AG10803 (cell line): ENCODE measurements at places on chromosomes 2 and 18.

- no peak for DNase-seq
Measured at GRCh38 chr2:43020990-43021669, 205.3 kb downstream of the ZFP36L2 start.

DNA sequence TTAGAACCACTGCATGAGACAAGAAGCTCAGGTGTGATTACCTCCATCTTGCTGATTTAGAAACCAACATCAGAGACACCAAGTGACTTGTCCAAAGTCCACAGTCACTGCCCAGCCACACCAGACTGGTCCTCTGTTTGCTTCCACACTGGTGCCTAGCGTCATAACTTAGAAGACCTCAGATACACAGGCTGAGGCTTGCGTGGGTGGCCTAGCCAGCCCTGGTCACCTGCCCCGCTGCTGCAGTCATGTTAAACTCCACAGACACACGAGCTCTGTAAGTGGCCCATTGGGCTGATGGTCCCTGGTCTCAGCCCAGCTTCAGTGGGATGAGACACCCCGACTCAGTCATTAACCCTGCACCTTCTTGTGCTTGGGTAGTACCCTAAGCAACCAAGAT, 47.1 kb downstream of the CNGA3 start:
- no peak for DNase-seq

GRCh38 chr2:20634507-20635112, 16.3 kb downstream of the HS1BP3 start:
- peak; percentile 59 for DNase-seq

DNA sequence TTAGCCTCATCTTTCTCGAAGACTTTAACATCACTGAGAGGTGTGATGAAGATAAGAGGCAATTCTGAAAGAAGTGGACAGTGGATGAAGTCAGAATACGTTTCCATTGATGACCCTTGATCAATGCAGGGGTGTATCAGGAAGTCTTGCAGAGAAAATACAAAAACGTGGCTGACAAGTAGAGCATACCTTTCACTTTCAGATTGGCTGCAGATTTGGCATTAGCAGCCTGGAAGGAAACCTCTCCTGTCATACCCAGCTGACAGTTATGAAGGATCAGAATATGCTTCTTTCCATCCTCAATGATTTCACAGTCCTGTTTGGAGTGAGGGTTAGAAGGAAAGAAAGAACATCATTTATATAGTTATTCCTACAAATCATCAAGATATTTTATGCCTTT, 152.5 kb downstream of the PLEKHA3 start:
- no peak for DNase-seq

DNA sequence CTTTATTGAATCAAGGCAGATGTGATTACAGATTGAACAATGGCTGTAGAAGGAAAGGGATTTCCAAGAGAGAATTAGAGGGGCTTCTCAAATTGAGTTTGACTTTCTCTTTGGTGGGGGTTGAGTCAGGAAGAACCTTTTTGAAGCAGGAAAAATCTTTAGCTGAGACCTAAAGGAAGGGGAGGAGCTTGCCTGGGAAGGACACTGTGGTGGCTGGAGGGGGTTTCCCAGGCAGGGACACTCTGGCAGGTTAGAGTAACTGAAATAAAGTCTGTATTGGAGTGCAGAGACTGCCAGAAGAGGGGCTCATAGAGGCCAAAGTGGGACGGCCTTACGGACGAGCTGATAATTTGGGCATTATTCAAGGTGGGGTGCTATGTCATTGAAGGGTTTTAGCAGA, 69.3 kb downstream of the NEDD4L start:
- DNase-seq, result no peak

DNA sequence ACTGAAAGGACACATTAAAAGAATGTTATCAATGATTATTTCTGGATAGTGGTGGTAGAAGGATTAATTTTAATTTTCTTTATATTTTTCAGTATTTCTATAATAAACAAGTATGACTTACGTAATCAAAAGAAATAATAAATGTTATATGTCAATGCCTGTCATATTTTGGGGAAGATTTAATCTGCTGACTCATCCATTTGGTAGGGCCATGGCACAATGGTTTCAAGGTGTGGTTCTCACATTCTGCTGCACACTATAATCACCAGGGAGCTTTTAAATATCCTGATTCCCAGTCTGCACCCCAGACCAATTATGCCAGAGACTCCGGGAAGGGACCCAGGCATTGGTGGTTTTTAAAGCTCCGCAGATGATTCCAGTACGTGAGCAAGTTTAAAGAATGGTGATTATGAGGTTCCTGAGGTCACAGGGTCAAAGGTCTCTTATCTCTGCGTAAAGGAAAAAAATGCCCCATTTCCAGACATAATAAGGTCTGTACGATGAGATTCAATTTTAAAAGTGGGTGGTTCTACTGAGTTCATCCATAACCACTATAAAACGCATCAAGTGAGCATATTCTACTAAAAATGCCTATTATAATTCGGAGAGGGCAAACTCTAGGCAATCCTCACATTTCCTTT, 27.2 kb downstream of the WIPF1 start:
- no peak for DNase-seq

DNA sequence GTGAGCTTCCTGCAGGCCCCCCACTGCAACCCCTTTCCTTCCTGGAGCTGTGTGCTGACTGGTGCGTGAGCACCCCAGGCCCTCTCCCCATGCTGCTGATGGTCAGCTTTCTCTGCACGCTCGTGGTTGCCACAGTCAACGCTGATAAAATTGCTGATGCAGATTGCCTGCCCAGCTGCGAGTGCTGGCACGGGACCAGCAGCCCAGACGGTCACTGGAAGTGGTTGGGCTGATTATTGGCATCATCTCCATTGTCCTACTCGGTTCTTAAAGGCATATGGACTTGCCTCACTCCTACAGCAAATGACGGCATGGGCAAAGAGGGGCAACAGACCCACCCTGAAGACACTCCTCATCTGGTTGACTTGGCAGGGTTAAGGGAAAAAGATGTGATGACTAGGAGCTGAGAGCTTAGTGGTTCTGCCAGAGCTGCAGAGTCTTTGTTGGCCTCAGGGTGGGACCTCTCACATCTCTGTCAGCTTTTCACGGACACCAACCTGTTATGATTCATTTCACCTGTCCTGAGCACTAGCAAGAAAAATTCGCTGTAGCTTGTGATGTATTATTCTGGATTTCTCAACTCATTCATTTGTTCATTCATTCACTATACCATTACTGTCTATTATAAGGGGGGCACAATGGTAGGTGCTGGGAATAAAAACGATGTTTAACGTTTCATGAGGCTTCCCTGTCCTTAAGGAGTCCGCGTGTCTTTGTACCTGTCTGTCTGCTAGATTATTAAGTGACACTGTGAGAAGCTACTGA, 38.4 kb downstream of the PAX8 start:
- peak; percentile 93 for DNase-seq

DNA sequence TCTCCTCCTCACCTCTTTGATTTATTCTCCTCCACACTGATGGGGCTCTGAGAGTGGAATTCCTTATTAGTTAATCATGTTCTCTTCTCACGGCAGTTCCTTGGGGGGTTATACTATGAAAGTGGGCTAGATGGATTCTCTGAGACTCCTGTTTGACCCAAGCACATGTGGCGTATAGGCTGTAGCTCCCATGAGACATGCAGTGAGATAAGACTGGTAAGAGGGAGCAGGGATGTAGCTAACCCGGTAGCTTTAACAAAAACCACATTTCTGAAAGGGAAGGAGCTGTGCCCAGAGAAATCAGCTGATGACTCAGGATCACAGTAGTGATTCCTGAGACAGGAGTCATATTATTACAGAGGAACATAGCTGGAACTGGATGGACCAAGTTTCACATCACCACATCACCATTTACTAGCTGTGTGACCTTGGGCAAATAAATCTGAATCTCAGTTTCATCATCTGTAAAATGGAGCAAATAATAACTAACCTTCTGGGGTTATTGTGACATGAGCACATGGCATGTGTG, 82.9 kb downstream of the CRIM1 start:
- DNase-seq, result peak; percentile 97
